CD4-positive, alpha-beta T cell treated with Interleukin-15 for 1 hour (primary cell): ENCODE measurements at places on chromosomes 11 and 22.

- DNase-seq: no peak
Measured at GRCh38 chr11:47160753-47161133, 15.9 kb downstream of the ARFGAP2 start.

DNA sequence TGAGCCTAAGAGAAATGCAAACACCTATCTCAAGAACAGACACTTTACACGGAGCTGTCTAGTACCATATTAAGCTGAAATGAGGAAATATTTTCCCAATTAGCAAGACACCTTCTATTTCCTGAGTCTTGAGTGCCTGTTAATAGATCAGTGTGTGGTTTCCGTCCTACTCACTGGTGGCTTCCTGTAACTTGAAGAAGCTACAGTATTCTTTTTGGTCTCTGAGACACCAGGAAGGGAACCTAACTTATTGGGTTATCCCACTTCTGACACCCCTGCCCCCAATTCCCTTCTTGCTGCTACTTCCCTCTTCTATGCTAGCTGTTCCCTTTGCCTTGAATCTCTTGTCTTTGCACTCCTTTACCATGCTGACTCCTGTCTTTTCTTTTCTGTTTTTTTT is 92.7 kb downstream of the FDX1 start:
- DNase-seq: no peak

GRCh38 chr11:2261436-2262230 is 8.8 kb downstream of the ASCL2 start:
- DNase-seq: no peak

DNA sequence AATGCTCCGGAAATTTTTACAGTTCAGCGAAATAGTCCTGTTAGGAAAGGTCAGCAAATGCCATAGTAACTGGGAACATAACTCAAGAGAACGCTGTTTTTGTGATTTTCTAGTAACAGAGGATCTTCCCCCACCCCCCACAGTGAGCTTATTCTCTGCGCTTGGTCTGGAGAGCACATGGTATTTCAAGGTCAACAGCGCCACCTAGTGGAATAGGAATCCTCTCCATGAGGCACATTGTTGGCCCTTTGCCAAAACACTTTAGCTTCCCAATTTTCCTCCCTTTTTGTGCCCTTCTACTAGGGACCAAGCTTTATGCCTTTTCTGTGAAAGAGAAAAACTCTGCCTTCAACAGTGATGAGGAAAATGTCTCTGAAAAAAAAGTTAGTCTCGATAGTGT is 13.2 kb upstream of the OR4C12 start:
- DNase-seq: no peak

DNA sequence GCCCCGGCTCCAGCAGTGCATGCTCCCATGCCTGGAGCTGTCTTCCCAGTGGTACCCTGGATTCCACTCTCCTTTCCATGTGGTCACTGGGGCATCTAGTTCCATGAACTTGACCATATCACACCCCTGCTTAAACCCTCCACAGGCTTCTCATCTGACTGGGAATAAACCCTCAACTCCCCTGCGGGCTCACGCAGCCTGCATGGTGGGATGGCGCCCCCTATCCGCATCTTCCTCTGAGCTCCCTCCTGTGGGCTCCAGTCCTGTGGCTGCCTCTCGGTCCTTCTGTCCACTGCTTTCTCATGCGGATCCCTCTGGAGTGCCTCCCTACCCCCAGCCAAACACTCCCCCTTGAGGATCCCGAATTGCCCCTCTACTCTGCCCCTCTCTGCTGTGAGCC is 41.4 kb upstream of the TTLL12 start:
- DNase-seq: no peak

GRCh38 chr22:25777870-25778269 is 35.9 kb downstream of the MYO18B start:
- DNase-seq: no peak

DNA sequence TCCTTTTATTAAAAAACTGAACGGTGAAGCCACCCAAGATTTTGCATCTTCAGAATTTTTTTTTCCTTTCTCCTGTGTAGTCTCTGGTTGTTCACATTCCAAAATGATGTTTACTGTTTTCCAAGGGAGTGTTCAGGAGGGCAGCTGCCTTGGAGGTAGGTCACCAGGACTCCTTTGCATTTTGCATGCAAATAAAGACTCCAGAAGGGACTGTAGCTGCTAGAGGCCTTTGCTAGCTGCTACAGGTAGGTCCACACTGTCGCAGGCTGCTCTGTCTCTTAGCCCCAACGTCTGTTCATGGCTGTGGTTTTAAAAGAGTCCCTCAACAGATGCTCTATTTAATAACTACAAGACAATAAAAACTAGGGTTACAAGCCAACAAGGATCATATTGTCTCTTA is 11.4 kb downstream of the CTSC start:
- no peak for DNase-seq

DNA sequence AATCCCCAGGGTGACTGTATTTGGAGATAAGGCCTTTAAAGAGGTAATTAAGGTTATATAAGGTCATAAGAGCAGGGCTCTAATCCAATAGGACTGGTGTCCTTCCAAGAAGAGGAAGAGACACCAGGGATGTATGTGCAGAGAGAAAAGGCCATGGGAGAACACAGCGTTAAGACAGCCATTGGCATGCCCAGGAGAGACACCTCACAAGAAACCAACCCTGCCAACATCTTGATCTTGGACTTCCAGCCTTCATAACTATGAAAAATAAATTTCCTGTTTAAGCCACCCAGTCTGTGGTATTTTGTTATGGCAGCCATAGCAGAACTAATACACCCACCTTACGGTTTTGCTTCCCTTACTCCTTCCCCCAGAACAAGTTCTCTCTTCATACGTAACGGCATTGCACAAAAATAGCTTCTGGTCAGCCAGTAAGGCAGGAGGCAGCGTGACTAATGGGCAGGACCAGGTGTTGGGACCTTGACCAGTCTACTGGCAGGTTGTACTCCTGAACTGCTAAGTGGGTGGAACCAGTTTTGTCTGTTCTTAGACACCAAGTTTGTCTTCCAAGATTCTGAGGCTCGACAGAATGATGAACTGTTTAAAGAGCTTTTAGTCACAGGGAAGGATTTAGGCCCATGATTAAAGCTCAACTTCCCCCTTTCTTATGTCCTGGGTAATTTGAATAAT is 31.9 kb upstream of the UPB1 start:
- DNase-seq: no peak

DNA sequence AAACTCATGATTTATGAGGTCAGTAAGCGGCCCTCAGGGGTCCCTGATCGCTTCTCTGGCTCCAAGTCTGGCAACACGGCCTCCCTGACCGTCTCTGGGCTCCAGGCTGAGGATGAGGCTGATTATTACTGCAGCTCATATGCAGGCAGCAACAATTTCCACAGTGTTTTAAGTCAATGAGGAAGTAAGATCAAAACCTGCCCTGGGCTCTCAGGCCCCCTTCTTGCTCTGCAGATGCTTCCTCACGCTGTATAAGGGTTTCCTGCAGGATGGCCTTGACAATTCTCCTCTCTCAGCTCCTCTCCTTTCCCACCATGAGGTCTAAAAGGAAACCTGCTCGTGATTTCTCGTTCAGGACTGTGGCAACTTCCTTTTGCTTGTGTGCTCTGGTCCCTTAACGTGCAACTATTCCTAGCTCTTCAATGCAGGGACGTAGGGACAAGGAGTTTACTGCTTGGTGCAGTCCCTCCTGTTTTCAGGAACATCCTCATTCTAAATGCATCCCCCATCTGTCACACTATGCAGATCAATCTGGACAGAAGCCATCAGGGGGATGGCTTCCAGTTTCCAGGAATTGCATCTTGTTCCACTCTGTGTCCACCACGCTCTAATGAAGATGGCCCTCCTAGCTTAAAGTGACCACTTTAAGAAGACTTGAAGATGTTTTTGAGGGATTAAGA is 64.3 kb upstream of the IGLL5 start:
- DNase-seq: no peak

GRCh38 chr22:29029202-29030000 is 32.2 kb downstream of the C22orf31 start:
- DNase-seq: no peak

GRCh38 chr11:76088511-76088910 is 117.8 kb downstream of the WNT11 start:
- no peak for DNase-seq

- no peak for DNase-seq
Measured at GRCh38 chr22:26725012-26725676, 67.8 kb downstream of the MIAT start.

DNA sequence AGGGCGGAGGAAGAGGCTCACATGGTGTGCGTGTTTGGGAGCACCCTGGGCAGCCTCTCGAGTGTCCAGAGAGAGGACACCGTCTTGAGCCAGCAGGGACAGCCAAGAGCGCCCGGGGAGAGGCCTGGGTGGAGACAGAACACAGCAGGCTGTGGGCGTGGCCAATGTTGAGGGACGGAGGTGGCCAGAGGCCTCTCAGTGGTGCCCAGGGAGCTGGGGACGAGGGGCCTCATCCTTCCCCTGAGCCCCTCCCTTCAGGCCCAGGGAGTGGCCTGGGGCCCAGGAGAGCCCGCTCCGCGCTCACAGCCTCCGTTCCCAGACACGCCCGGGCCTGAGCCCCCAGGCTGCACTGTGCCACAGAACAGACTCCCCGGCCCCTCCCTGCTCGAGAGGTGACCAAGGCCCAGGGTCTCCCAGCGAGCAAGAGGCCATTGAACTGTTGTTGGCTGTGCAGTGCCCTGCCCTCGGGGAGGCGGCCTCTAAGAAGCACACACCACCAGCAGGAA is 48.4 kb downstream of the CDKN1C start:
- peak; percentile 55 for DNase-seq

- no peak for DNase-seq
Measured at GRCh38 chr11:130269326-130269943, 45.3 kb downstream of the ZBTB44 start.

- DNase-seq: no peak
Measured at GRCh38 chr22:46546466-46547178, 9.2 kb upstream of the CELSR1 start.

- DNase-seq: no peak
Measured at GRCh38 chr11:101738452-101738851, 154.6 kb upstream of the TRPC6 start.

- no peak for DNase-seq
Measured at GRCh38 chr11:74179234-74180052, 8.4 kb downstream of the PPME1 start.

- no peak for DNase-seq
Measured at GRCh38 chr11:77789731-77790476, 30.6 kb downstream of the RSF1 start.

DNA sequence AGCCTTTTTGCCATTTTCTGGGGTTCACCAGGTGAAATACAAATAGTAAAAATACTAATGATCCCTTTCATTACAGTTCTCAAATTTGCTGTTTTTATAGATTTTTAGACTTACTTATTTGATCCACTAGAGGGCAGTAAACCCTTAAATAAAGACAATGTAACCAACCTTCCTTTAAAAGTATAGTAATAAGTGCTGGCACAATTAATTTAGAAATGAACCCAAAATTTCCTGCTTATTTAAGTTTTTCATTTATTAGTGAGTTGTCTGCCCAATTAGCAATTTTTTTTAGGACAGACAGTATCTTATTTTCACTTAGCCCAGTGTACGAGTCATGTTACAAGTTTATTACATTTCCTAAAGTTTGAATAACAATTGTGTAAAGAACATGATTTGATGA is 4.7 kb downstream of the DDIAS start:
- no peak for DNase-seq

DNA sequence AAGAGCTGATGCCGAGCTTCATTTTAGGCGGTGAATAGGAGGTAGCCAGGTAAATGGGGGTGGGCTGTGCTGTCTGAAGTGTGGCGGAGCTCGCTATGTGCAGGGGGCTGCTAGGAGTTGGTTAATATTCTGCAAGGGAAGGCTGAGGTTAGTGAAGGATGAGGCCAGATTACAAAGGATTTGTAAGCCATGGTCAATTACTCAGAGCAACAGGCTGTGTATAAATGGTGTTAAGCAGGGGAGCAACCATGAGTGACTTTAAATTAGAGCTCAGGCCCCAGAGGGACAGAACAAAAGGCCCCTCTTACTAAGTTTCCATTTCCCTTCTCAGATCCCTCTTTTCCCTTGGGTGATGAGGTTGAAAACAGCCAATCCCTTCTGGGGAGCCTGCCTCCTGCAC is 7.3 kb upstream of the MCAM start:
- no peak for DNase-seq

GRCh38 chr11:79237703-79238102 is 203.1 kb downstream of the TENM4 start:
- no peak for DNase-seq

DNA sequence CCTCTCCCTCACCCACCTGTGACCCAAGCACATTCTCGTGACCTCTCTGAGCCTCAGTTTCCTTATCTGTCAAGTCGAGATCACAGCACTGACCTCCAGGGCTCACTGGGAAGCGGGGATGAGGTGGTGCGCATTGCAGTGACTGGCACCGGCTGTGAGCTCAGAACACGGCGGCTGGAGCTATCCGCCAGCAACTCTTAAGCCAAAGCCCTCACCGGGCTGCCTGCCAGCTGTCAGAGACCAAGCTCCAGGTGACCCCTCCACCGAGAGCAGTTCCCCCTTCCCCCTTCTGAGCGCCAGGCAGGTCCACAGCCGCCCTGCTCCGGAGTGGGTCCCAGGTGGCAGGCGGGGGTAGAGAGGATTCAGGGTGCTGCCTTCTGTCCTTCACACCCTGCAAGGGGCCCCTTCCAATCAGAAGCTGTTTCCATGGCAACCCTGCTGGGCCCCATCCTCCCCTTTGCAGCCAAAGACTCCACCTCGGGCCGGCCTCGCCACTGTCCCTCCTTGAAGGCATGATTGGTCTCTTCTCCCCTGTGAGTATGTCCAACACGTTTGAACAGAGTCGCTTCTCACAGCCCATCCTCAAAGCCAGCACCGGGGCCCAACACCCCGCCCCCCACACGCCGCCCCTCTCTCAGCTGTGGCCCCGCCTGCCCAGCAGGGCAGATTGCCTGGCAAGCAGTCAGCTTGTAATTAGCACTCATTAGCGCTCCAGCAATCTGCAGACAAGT is 98.7 kb downstream of the WNT7B start:
- peak; percentile 13 for DNase-seq

DNA sequence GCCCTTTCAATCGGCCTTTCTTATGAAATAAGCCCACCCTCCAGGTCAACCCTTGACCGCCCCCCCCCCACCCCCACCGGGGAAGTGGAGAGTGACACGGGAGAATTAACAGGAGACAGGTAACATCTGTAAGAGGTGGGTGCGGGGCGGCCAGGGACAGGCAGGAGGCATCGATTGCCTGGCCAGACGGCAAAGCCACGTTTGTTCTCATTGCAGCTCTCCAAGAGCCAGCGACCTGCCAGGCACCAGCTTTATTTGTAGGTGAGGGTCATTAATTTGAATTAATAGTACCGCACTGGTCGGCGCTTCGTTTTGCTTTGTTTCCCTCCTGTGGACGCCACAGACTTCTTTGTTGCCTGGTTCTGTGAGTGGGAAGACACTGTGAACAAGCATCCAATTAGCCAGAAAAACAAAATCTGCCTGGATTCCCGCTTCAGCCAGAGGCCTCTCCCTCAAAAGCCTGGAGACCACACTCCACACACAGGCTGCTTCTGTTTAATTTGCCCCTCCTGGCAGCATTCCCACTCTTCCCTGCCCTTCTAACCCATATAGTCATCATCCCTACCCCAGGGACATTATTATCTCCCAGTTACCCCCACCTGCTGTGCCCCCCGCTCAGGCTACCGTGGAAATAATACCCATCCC is 104.5 kb upstream of the OPCML start:
- DNase-seq: no peak
